ENCODE measurements at places on chromosomes 7 and 10.

GRCh38 chr7:84238596-84238995 is 44.0 kb upstream of the SEMA3A start:
- no peak for DNase-seq

- no peak for DNase-seq
Observed at GRCh38 chr10:67175354-67175753, 249.5 kb downstream of the LRRTM3 start.

GRCh38 chr7:91435381-91436059 is 171.3 kb downstream of the FZD1 start:
- no peak for DNase-seq

DNA sequence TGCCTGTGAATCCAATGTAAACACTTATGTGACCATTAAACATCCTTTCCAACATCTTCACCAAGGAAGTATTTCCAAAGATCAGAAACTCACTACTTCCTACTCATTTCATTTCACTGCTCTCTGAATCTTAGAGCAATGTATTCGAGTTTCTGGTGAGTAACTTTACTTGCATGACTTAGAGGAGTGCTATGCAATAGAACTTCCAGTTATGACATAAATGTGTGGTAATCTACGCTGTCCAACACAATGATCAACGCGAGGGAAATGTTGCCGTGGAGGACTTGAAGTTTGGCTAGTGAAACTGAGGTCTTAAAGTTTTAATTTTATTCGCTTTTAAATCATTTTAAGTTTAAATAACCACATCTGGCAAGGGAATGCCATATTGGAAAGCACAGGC is 1326.3 kb downstream of the XPNPEP1 start:
- no peak for DNase-seq

GRCh38 chr7:2779051-2779450 is 65.1 kb downstream of the GNA12 start:
- DNase-seq: no peak

DNA sequence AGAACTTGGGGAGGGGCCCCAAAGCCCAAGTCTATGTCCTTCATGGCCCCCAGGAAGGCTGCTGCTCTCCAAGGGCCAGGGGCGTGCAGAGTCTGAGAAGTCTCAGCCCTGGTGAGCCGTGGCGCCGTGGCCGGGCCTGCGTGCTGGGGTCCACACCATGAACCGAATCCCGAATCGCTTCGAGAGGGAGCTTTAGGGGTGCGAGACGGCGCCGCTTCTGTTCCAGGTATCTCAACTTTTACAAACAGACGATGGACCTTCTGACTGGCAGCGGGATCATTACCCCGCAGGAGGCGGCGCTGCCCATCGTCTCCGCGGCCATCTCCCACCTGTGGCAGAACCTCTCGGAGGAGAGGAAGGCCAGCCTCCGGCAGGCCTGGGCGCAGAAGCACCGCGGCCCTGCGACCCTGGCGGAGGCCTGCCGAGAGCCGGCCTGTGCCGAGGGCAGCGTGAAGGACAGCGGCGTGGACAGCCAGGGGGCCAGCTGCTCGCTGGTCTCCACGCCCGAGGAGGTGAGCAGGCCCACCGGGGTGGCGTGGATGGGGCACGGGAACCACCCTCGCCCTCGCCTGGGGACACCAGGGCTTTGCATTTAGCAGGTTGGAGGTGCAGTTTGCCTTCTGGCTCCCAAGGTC is 12.7 kb downstream of the STRA8 start:
- no peak for DNase-seq

DNA sequence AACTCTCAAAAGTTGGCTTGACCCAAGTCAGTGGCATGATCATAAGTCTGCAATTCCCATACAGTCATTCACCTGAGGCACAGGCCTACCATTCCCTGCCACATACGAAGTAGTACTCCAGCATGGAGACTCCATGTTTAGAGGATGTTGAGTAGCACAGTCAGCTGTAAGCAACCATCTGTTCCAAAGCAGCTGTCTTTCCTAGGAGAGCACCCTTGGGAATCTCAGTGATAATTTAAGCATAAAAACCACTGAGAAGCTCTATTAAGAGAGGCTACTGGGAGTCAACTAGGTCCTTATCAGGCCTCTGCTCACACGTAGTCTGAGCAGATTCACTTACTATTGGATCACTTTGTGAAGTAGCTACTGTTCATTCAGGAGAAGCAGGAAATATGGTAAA is 61.6 kb upstream of the UNC5B start:
- peak; percentile 2 for DNase-seq

- DNase-seq: no peak
Observed at GRCh38 chr7:84824057-84824651, 362.7 kb downstream of the SEMA3D start.

DNA sequence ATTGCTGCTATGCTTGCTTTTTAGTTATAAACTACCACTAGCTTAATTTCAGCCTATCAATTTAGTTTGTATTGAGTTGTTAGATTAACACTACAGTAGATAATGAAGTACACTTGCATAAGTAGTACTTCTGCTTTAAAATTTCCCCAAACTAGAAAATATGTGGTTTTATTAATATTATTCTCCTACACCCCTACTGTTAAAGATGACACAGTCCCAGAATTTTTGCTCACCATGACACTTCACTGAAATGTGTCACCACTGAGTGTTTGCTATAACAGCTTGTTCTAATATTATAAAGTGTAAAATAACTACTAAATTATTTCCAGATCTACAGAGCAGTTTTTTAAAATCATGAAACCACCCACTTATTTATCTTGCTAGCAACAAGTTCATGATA is 31.6 kb downstream of the RHEB start:
- DNase-seq: no peak

- no peak for DNase-seq
Observed at GRCh38 chr7:106134241-106134640, 22.1 kb upstream of the SYPL1 start.

- peak; percentile 69 for DNase-seq
Observed at GRCh38 chr7:20744954-20745446, 41.7 kb downstream of the SP8 start.

GRCh38 chr10:95552679-95553342 is 8.4 kb downstream of the SORBS1 start:
- DNase-seq: no peak

GRCh38 chr10:126867567-126868365 is 37.5 kb upstream of the DOCK1 start:
- no peak for DNase-seq

- DNase-seq: no peak
Observed at GRCh38 chr10:28256776-28257175, 46.1 kb downstream of the MPP7 start.

- peak; percentile 67 for DNase-seq
Observed at GRCh38 chr7:146067880-146068279, 48.7 kb upstream of the CNTNAP2 start.

DNA sequence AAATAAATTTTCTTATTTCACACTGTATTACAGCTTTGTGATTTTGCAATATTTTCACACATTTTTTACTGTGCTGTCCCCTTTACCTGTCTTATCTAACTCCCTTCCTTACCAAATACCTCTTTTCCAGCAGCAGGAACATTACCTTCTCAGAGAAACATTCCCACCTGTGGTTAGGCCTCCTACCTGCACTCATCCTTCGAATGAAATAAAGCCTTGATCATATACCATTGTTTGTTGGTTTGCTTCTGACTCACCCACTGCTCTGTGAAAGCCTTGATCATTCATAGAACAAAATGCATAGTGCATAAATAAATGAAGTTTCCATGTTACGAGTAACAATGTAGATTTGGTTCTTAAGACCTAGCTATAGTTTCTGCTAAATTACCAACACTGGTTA is 256.3 kb downstream of the ARL4A start:
- DNase-seq: no peak

GRCh38 chr7:64888561-64888900 is 14.5 kb upstream of the ZNF273 start:
- DNase-seq: no peak

DNA sequence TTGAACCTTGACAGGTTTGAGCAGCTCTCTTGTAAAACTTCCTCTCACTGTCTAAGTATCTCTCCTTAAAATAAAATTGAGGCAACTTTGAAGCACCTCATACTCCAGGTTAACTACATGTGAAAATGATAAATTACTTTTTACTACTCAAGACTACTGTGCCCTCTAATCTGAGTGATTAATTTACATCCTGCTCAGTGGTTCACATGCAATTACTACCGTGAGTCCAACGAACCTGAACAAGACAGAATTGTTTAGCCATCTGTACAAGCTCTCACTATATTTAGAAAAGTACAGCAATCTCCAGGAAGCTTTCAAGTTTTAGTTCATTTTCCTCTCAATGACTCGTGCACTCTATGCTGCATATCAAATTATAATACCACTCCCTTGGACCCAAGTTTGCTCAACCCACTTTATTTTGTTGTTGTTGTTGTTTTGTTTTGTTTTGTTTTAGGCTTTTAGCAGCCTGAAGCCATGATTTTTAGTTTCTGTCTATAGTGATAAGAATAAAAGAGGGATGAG is 21.2 kb downstream of the PDE1C start:
- DNase-seq: no peak

DNA sequence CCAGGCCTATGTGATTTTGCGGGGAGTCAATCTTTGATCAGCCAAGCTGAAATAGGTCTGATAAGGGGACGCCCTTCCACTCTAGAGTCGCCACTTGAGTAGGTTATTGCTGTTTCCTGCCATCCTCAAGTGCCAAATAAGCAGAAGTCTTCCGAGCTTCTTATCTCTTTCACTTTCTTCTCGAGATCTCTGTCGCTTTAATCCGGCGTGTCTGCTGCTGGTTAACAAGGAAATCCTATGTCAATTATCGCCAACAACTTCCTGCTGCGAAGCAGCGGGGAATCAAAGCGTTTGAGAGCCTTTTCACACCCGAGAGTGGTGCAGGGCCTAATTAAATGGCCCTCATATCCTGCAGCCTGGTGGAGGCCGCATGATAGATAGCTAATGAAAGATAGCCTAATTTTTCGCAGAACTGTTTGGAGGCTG is 215.9 kb downstream of the RAB11FIP2 start:
- DNase-seq: no peak

- peak; percentile 6 for DNase-seq
Observed at GRCh38 chr7:102912742-102913141, at the start of gene LRRC17. Gene LRRC17, plus strand, starts transcription at chr7:102913000. Its CDS starts 20,914 bp downstream, at chr7:102933914.

GRCh38 chr10:24858288-24859270 is 93.8 kb downstream of the PRTFDC1 start:
- peak; percentile 33 for DNase-seq

GRCh38 chr7:107196834-107197610 is 28.2 kb downstream of the HBP1 start:
- no peak for DNase-seq

GRCh38 chr7:93310346-93310745 is 78.2 kb downstream of the VPS50 start:
- no peak for DNase-seq

GRCh38 chr7:47775238-47775637 is 173.0 kb downstream of the PKD1L1 start:
- DNase-seq: no peak

- no peak for DNase-seq
Observed at GRCh38 chr7:102991540-102992214, 78.9 kb downstream of the LRRC17 start.

DNA sequence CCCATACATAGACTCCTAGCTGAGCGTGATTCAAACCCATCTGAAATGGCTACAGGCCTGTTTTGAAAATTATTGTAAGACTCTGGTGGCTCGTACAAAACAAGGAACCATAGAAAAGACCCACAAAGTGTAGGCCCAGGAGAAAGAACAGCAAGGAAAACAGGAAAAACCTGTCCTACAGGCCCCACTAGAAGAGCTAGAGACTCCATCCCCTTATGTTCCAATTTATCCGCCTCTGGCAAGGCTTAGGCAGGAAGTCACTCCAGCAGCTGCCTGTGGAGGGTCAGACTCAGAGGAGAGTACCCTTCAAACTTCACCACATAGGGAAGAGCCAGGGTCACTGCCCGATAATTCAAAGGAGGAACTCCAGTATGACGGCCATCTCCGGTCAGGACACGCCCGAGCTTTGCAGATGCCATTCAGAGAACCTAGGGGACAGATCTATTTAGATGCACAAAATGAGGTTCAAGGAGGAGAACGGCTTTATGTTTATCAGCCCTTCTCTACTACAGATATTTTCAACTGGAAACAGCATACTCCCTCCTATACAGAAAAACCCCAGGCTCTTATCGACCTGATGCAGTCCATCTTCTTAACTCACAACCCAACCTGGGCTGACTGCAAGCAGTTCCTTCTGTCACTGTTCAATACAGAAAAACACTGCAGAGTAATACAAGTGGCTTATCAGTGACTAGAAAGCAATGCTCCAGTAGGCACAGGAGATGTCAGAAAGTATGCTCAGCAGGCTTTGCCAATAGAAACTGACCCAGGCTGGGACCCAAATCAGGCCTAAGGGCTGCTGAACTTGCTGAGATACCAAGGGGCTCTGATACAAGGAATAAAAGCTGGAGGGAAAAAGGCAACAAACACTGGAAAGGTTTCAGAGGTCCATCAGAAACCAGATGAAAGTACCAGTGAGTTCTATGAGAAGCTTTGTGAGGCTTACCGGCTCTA is 8.6 kb upstream of the ZNF33B start:
- no peak for DNase-seq

DNA sequence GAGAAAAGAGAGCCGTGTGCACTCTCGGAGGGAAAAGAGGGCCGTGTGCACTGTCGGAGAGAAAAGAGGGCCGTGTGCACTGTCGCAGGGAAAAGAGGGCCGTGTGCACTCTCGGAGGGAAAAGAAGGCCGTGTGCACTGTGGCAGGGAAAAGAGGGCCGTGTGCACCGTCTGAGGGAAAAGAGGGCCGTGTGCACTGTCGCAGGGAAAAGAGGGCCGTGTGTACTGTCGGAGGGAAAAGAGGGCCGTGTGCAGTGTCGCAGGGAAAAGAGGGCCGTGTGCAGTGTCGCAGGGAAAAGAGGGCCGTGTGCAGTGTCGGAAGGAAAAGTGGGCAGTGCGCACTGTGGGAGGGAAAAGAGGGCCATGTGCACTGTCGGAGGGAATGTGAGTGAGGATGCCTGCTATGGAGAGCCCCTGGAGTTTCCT is 188.7 kb downstream of the DNAJB6 start:
- DNase-seq: no peak

DNA sequence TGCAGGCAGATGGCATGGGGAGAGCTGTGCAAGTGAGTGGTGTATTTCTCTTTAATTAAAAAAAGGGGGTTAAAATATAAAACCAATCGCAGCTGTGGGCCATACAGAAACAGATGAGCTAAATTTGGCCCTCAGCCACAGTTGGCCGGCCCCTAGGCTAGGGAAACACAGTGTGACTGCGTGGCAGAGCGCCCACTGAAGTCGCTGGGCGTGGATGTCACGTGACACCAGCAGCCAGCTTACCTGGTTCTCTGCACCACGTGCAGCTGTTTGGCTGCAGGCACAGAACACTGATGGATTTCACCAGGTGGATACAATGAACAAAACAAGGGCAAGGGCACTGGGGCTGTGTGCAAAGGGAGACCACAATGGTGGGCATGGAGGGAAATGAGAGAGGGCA is 119.3 kb upstream of the ZNF746 start:
- no peak for DNase-seq

- DNase-seq: no peak
Observed at GRCh38 chr10:126959906-126960685, 54.9 kb downstream of the DOCK1 start.

DNA sequence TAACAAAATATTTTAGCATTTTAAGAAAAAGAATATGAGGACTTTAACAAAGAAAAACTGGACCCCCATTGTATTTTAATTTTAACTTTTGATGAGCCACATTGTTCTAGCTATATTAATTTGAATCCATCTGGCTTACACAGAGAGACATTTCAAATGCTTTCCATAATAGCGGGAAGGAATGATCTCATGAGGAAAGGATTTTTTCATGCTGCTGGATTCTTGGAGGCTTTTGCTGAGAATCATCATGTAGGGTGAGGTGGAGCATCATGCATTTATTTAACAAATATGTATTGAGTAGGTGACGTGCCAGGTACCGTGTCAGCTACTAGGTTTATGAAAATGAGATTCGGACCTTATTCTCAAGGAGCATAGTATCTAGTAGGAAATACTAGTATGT is 1006.3 kb downstream of the SORCS1 start:
- no peak for DNase-seq

Measured in NCI-H187 treated with DMSO at 0.1 percent for 48 hours (cell line).